ENCODE measurements at places on chromosomes 7 and 10.

GRCh38 chr10:122052701-122053100 lies 63.7 kb downstream of the TACC2 start:
- H3K27me3 ChIP-seq: no peaks in the 10 kb centered on the region
- no peak overlapping the region for H3K4me3 ChIP-seq
- DNase-seq: no peak
- H3K27ac ChIP-seq: no peak overlapping the region
- H3K4me1 ChIP-seq: no peaks in the 10 kb centered on the region

- peak overlapping the region; percentile 39 for H3K27ac ChIP-seq
- peaks cover 13% of the 10 kb centered on the region for H3K4me1 ChIP-seq
- H3K27me3 ChIP-seq: no peaks in the 10 kb centered on the region
- no peaks in the 10 kb centered on the region for H3K36me3 ChIP-seq
- H3K4me3 ChIP-seq: no peak overlapping the region
Measured at GRCh38 chr10:6973899-6974298, 393.8 kb upstream of the PRKCQ start.

DNA sequence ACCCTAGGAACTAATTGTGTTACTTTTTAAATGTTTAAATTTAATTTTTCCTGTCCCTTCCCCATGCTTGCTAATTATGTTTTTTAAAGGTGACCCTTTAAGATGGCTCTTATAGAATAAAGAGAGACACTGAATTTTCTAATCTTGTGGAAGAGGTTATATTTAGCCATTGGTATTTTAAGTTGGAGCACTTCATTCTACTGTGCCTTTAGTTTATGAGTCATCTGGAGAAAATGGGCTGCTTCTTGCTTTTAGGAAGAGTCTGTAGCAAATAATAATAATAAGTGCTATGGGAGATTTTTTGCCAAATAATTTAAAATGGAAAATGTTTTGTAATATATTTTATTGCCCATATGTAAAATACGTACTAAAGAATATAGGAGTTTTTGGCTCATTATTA lies 139.7 kb downstream of the ADK start:
- H3K4me3 ChIP-seq: no peak overlapping the region
- no peaks in the 10 kb centered on the region for H3K27me3 ChIP-seq
- H3K36me3 ChIP-seq: no peaks in the 10 kb centered on the region
- no peaks in the 10 kb centered on the region for H3K4me1 ChIP-seq
- no peak for DNase-seq
- no peak overlapping the region for H3K27ac ChIP-seq

GRCh38 chr10:20415684-20416083 lies 481.4 kb downstream of the NEBL start:
- H3K36me3 ChIP-seq: no peaks in the 10 kb centered on the region
- no peak for DNase-seq

DNA sequence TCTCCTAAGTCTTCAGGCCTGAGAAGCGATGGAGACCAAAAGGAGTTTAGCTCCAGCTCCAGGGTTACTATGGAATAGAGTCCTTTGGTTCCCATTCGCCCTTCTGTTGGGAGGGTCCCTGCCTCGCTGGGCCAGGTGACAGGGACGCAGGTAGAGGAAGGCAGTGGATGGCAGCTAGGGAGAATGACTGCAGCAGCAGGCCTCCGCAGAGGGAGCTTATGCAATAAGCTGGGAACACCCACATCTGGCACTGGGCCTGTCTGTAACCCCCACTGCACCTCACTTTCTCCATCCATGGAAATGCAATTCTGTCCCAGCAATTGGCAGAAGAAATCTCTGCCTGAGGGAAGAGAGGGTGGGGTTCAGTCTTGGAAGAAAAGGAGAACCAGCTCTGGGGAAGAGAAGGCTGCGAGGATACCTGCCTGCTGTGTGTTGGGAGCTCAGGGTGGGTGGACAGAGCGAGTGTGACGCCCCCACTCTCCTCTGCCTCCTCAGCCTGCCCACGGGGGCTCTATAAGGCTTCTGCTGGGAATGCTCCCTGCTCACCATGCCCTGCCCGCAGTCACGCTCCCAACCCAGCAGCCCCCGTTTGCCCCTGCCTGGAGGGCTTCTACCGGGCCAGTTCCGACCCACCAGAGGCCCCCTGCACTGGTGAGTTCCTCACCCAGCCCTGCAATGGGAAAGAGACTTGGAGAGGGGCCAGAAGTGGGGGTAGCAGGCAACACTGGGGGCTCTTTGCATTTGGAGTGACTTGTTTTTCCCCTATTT lies 10.3 kb downstream of the EPHB6 start:
- H3K27ac ChIP-seq: no peak overlapping the region
- no peak for DNase-seq
- H3K27me3 ChIP-seq: no peaks in the 10 kb centered on the region
- H3K36me3 ChIP-seq: no peaks in the 10 kb centered on the region

GRCh38 chr10:77836299-77836820 lies 90.2 kb downstream of the DLG5 start:
- peak; percentile 55 for DNase-seq
- no peak overlapping the region for H3K4me3 ChIP-seq
- H3K36me3 ChIP-seq: peaks cover 31% of the 10 kb centered on the region
- no peaks in the 10 kb centered on the region for H3K27me3 ChIP-seq
- peaks cover 39% of the 10 kb centered on the region for H3K4me1 ChIP-seq

DNA sequence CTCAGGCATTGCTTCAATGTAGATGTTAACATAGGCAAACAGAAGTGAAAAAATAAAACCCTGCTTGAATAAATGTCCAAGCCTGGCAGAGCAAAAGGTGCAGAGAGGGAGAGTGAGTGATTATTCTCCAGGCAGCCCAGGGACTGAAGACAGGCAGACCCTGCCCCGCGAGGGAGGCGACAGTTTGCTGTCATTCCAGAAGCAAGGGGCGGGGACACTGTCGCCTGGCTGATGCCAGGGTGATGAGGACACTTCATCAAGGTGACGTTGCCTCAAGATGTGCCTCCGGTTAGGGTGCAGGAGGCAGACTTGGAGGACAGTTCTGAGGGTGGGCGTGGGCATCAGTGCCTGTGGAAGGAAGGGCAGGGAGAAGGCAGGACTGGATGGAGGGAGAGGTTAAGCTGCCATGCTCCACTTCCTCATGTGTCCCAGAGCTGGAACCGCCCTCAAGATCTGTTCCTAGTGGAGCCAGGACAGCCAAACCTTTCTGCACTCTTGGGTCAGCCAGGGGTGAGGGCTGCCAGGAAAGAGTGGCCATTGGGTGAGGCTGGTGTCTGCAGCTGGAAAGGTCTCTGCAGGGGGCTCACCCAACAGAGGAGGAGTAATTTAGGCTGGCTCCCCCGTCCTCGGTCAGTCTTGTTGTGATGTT lies 560.5 kb upstream of the MKI67 start:
- no peak overlapping the region for H3K4me3 ChIP-seq
- no peak overlapping the region for H3K27ac ChIP-seq
- H3K27me3 ChIP-seq: no peaks in the 10 kb centered on the region
- no peaks in the 10 kb centered on the region for H3K36me3 ChIP-seq
- no peak for DNase-seq

DNA sequence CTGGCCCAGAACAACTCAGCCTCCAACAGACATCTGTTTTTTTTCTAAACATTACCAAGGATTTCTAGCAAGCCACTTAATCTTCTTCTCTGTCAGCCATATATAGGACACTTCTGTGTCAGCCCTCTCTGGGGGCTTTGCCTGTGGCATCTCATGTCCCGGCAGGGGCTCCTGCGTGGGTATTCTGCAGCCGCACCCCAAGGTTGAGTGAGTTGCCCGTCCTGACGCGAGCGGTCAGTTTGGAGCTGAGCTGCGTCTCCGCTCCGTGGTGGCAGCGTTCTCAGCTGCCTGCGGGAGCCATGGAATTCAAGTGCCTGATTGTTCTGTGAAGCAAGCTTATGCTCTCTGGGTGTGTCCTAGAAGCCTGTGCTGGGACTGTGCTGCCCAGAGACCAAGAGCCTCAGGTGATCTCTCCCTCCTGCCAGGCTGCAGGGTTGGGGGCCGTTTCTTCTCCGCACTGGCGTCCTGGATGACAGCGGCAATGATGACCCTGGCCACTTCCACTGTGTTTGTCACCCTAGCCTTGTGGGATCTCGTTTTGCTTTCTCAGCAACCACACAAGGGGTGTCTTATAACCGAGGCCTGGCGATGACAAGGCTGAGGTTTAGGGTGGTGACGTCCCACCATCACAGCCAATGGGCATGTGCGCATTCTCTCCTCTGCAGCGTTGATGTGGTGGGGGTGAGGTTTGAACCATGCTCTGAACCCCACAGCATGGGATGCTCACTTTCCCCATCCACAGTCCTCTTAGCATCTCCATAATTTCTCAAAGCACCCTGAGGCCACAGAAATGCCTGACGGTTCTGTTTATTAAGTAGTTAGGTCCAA lies 612.6 kb upstream of the FOXK1 start:
- no peaks in the 10 kb centered on the region for H3K36me3 ChIP-seq
- H3K27ac ChIP-seq: no peak overlapping the region
- H3K4me1 ChIP-seq: no peaks in the 10 kb centered on the region
- H3K4me3 ChIP-seq: no peak overlapping the region
- no peaks in the 10 kb centered on the region for H3K27me3 ChIP-seq
- DNase-seq: no peak

DNA sequence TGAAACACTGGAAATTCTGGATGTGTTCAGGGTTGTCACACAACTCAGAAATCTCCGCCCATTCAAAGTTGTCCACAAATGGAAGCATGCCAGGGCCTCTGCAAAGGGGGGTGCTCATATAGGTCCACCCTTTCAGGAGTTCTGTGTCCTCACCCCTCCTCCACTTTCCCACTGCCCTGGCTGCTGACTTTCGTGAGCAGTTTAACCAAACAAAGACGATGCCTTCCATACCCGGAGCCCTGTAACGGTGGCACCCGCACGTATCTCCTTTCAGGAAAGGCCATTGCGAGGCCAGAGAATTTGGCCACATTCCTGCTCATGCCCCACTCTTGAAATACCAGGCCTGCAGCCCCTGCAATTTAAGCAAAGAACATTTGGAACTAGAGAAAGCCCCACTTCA lies 1.4 kb downstream of the CPXM2 start:
- no peak for DNase-seq
- H3K4me3 ChIP-seq: no peak overlapping the region
- H3K36me3 ChIP-seq: no peaks in the 10 kb centered on the region

- DNase-seq: no peak
- H3K4me3 ChIP-seq: no peak overlapping the region
- H3K27ac ChIP-seq: no peak overlapping the region
- no peaks in the 10 kb centered on the region for H3K4me1 ChIP-seq
- no peaks in the 10 kb centered on the region for H3K27me3 ChIP-seq
Measured at GRCh38 chr10:12299222-12299965, 50.0 kb upstream of the CAMK1D start.

DNA sequence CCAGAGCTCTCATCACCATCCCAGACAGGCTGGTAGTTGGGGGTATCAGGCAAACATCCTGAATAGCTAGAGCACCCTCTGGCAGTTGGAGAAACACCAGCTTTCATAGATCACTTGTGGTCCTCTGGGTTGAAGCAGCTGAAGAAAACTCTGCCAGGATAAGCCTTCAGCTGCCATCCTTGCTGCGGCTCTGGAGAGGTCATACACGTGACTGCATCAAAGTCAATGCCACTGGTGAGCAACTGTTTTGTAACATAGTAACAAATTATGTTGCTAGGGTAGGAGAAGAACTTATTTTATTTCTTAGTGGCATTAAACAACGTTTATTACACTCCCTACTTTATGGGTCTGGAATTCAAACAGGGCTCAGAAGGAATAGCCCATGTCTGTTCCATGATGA lies 19.2 kb upstream of the PANK1 start:
- H3K27me3 ChIP-seq: no peaks in the 10 kb centered on the region
- H3K4me3 ChIP-seq: no peak overlapping the region
- H3K4me1 ChIP-seq: no peaks in the 10 kb centered on the region
- DNase-seq: no peak
- no peaks in the 10 kb centered on the region for H3K36me3 ChIP-seq

GRCh38 chr10:84089162-84089561 lies 50.1 kb upstream of the GHITM start:
- peaks cover 3% of the 10 kb centered on the region for H3K27me3 ChIP-seq
- no peak overlapping the region for H3K4me3 ChIP-seq
- H3K4me1 ChIP-seq: no peaks in the 10 kb centered on the region
- DNase-seq: no peak
- H3K36me3 ChIP-seq: no peaks in the 10 kb centered on the region

- DNase-seq: no peak
- no peaks in the 10 kb centered on the region for H3K4me1 ChIP-seq
- no peak overlapping the region for H3K4me3 ChIP-seq
Measured at GRCh38 chr7:29611941-29612544, 48.4 kb downstream of the PRR15 start.

DNA sequence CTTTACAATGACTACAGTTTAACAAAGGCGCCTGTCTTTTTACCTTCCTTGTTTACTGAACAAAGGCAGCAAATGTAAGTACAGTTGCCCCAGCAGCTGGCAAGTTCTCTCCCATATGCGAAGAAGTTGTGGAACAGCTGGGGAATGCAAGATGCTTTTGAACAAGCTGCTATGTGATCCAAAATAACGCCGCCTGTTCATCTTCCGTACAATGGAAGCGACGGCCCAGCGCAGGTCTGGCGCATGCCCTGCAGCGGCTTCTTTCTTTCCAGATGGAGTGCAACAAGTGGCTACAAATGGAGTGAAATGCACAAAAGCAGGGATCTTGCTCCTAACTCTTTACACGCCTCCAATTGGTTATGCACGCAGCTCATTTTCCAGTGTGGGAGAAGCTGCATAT lies 97.0 kb upstream of the SVIL start:
- no peak overlapping the region for H3K4me3 ChIP-seq
- no peak for DNase-seq
- H3K36me3 ChIP-seq: no peaks in the 10 kb centered on the region
- no peaks in the 10 kb centered on the region for H3K27me3 ChIP-seq

DNA sequence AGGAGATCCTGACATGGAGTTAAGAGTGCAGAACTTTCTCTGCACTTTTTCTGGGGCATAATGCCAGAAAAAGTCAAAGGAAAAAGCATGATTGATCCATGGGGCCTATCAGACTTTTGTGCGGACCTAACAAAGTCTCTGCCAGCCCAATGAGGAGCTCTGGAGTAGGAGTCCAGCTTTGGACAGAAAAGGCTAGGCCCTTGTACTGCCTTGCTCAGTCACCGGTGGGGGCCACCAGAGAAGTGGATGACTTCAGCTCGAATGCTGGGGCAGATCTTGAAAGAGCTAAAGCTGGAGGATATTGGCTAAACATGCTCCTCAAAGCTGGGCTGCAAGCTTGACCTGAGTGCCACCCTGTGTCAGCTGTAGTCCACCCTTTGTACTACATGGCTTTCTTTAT lies 2.8 kb upstream of the ZC3HAV1 start:
- DNase-seq: no peak
- peaks cover 13% of the 10 kb centered on the region for H3K4me1 ChIP-seq
- no peaks in the 10 kb centered on the region for H3K36me3 ChIP-seq
- peak overlapping the region; percentile 58 for H3K27ac ChIP-seq
- no peaks in the 10 kb centered on the region for H3K27me3 ChIP-seq
- no peak overlapping the region for H3K4me3 ChIP-seq

- no peak overlapping the region for H3K27ac ChIP-seq
- H3K4me3 ChIP-seq: no peak overlapping the region
- peaks cover 31% of the 10 kb centered on the region for H3K4me1 ChIP-seq
Measured at GRCh38 chr7:1457059-1457948, 2.0 kb downstream of the MICALL2 start.

DNA sequence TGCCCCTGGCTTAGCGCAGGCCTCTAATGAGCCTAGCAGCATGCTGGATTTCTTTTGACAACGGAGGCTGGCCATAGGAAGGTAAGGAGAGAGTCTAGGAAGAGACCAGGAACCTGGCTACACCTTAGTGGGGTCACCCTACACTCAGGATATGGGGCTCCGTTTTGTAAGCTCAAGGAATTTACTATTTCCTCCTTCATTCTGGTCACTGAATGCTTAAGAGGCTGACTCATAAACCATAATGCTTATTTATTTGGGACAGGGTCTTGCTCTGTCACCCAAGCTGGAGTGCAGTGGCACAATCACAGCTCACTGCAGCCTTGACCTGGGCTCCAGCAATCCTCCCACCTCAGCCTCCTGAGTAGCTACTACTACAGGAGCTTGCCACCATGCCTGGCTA lies 38.4 kb downstream of the CARD11 start:
- DNase-seq: no peak
- H3K4me1 ChIP-seq: peaks cover 25% of the 10 kb centered on the region
- H3K4me3 ChIP-seq: no peak overlapping the region
- peaks cover 17% of the 10 kb centered on the region for H3K36me3 ChIP-seq
- H3K27ac ChIP-seq: no peak overlapping the region

All from natural killer cell (primary cell).